T-helper 17 cell (primary cell): ENCODE measurements at places on chromosomes 1 and 21.

DNA sequence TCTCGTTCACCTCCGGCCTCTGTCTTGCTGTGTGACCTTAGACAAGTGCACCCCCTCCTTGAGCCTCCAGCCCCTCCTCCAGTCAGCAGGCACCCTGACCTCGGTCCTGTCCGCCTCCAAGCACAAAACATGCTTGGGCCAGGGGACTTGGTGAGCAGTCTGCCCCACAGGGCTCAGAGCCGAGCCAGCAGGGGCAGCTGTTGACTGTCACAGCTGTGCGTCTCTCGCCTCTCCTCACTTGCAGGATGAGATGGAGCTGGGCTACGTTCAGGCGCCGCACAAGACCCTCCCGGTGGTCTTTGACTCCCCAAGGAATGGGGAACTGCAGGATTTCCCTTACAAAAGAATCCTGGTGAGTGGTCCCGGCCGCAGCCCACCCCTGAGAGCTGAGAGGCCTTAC, 24.2 kb downstream of the PADI3 start:
- DNase-seq: no peak

GRCh38 chr1:173448945-173449344, 28.2 kb upstream of the PRDX6 start:
- DNase-seq: no peak

GRCh38 chr1:185154912-185155513, 1.7 kb downstream of the TRMT1L start:
- no peak for DNase-seq

DNA sequence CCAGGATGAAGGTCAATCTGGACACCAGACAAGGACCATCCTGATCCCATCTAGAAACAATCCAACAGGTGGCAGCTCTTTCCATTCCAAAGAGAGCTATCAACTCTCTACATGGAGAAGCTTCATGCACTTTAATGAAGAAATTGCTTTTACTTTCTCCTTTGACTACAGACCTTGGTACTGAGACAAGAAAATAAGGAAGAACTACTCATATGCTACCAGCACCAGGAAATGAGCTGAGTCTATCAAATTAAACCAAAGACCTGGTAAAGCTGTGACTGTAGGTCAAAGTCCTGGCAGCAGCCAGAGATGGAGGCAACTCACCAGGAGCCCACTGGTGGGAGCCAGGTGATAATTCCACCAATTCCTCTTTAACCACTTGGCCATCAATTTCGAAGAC, 64.3 kb upstream of the LRRC8B start:
- DNase-seq: no peak

DNA sequence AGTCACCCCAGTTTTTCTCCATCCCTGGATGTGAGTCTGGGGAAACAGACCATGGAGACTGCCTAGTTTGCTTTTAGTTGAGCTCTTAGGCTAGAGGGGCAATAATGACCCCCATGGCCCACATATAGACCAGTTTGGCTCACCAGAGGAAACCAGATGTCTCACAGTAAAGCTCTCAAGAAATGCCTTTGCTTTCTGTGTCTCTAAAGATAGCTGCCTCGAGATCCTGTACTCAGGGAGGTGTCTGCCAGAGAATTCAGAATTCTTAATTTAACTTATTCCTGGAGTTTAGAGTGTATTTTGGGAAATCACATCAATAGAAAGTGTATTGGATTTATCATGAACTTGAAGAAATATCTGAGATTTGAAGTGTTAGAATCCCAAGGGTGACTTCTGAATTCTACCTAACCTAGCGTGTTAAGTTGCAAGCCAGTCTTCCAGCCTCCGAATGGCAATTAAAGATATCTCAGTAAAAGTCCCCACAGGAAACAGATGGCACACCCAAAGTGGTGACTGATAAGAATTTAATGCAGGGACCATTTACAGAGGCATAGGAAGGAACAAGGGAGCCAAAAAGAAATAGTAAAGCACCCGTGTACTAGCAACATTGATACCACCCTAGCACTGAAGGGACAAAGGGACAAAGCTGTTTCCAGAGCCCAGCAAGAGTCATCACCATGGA, 37.1 kb downstream of the STYXL2 start:
- no peak for DNase-seq

DNA sequence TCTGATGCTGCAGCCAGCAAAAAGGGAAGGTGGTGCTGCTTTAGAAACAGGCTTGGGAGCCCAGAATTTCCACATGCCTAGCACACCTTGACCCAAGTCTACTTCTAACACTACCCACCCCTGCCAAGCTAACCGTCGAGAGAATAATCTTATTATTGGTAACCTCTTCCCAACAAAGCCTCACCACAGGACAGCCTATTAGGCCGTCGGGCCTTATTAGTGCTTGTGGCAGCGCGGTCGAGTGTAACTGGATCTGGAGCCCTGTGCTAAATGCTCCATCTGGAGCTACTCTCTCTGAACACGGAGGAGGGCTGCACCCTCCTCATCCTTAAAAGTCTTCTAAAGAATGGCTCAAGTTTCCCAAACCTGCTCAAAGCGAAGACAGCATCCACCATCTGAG, 165.5 kb upstream of the NFIA start:
- DNase-seq: no peak

DNA sequence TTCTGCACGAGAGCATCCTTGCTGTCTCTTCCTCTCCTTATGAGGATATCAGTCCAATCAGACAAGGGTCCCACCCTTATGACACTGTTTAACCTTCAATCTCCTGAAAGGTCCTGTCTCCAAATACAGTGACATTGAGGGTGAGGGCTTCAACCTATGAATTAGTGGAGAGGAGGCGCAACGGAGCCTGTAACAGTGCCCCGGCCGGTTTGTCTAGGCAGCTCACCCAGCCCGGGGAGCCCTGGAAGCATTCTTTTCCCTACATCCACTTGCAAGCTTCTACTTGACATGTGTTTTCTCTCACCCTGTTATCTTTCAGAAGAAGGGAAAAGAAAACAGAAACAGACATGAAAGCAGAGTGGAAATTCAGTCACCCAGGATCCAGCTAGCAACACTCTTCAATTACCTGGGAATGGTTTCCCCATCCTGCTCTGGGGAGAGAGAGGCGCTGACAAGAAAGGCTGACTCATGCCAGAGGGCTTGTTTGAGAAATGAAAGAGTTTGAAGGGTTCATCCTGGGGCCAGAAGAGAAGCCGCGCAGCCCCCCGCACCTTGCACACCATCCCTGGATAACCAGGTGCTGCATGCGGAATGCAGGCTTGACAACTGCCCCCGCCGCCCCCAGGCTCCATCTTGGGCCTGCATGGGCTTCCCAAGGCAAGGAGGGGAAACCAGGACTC, 394.9 kb downstream of the NPHP4 start:
- no peak for DNase-seq

DNA sequence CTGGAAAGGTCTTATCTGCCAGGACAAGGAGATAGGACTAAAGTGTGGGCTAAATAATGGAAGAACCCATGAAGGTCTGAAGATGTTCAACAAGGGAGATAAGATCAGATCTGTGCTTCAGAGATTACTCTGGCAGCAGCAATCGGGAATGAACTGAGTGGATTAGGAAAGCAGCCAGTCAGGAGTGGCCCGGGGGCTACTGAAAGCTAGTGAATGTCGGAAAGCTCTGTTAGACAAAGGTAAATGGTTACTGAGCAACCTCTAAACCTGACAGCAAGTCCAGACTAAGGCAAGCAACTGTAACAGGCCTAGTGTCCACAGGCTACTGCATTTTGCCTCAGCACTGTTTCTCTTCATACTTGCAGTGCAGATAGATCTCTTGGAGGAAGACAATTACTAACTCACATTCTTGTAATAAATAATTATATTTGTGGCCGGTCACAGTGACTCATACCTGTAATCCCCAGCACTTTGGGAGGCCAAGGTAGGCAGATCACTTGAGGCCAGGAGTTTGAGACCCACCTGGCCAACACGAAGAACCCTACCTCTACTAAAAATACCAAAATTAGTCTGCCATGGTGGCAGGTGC, 12.5 kb downstream of the IQGAP3 start:
- DNase-seq: no peak

DNA sequence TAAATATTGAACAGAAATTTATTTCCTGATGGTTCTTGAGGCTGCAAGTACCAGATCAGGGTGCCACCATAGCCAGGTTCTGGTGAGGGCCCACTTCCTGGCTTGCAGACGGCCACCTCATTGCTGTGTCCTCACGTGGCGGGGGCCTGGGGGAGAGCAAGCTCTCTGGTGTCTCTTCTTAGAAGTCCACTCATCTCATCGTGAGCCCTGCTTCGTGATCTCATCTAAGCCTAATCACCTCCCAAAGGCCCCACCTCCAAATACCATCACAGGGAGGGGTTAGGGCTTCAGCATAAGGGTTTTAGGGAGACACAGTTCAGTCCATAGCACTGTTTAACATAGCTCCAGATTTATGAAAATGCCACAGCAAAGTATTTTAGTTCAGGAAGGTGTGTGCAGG, 119.7 kb downstream of the PRDM2 start:
- DNase-seq: no peak
